ENCODE measurements at places on chromosomes 1 and 21.

DNA sequence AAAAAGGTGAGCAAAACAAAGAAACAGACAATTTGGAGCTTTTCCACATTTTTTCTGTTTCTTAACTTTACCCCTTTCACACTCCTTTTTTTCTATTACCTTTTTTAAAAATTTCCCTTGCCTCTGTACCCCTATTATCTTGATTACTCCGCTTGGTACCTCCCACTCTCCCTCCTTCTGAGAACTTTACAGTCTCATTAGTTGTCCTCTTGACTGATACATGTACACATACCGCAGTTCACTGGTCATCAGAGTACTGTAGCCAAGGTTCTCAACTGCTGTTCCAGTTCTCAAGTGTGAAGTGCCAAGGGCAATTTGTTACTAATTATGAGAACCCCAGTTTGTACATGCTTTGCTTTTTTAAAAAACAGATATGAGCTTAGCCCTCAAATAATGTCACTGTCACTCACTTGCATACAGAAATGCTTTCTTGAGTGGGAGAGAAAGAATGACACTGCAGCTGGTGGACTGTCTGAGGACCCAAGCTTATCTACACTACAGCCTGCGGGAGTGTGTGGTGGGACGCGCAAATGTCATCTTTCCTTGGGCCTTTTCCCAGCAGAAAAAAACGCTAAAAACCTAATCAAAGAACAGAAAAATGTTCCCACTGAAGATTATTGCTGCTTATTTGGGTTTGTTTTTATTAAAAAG is 160.8 kb downstream of the DISP1 start:
- no peak for DNase-seq

DNA sequence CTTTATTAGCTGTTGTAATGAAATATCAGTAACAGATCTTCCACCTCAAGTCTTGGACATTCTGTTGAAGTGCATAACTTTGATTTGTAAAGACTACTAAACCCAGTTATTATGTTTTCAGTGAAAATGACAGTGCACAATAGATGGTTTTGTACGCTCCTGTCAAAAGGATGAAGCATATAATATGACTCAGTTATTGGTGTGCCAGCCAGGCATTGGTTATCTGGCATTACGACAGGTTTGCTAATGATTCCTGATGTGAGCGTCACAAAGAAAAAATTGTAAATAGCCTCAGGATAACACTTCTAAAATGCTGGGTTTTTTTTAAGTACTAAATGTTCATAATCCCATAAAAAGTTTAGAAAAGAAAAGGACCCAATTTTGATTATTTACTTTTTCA is 147.9 kb downstream of the MAGI3 start:
- DNase-seq, result no peak

- no peak for DNase-seq
These were observed 42.0 kb upstream of the SCCPDH start for GRCh38 chr1:246681900-246682895.

DNA sequence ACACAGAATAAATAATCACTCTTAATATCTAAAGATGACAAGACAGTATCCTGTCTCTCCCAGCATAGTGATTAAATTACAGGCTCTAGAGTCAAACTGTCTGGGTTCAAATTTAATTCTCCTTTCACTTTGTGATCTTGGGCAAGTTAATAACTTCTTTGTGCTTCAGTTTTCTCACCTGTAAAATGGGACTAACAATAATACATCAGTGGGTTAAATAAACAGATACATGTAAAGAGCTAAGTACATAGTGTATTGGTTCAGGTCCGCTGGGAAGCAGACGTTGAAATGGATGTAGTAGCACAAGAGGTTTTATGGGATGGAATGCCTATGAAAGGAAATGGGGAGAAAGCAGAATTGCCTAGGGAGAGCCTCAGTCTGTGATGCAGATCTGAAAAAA is 10.7 kb downstream of the ZFYVE9 start:
- DNase-seq, result no peak

DNA sequence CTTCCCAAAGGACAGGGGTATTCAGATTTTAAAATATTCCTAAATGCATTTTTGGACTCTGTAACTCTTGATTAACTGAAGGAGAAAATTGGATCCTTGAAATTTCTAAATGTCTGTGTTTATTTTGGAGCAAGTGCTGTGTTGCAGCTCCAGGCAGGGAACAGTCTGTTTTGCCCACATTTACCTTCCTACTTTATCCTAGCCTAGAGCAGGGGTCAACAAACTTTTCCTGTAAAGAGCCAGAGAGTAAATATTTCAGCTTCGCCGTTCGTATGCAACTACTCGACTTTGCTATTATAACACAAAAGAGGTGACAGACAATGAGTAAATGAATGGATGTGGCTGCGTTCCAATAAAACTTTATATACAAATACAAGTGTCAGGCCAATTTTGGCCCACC is 402.2 kb downstream of the GPATCH2 start:
- no peak for DNase-seq

DNA sequence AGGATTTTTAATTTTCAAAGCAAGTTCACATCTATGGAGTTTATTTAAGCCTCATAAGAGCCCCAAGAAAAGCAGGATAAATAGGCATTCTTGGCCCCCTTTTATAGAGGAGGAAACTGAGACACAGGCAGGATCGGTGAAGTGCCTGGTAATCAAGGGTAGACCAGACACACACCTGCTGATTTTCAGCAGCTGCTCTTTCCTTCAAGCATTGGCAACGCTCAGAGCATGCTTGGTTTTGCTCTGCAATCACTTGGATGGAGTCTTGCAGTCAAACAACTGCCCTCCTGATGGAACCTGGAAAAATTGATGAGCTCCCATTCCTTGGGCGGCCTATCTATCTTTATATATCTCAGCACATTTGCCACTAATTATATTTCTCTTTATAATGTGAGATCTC is 478.9 kb upstream of the CAMK1G start:
- no peak for DNase-seq

- DNase-seq, result no peak
These were observed 77.4 kb upstream of the TMPRSS2 start for GRCh38 chr21:41585199-41585994.

- no peak for DNase-seq
These were observed 79.7 kb upstream of the EFHD2 start for GRCh38 chr1:15330028-15330427.

- DNase-seq, result no peak
These were observed 84.0 kb downstream of the PHTF1 start for GRCh38 chr1:113675302-113675701.

GRCh38 chr1:215044151-215044550 is 38.4 kb upstream of the KCNK2 start:
- no peak for DNase-seq

DNA sequence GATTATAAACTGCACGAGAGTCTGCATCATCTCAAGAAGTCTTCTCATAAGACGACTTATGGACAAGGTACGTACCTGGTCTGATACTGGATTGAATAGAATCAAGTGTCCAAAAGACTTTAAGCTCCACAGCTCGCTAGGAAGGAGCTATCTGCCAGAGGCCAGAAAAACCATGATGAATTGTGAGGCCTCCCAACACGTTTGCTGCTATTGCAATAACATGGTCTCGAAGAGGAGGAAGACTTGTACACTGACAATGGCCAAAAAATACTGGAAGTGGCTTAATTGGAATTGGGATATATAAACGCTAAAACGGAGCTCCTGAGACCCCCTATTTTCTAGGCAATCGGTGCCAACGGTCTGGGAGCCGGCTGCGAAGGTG is 534 bp downstream of the DNAJC28 start:
- no peak for DNase-seq

DNA sequence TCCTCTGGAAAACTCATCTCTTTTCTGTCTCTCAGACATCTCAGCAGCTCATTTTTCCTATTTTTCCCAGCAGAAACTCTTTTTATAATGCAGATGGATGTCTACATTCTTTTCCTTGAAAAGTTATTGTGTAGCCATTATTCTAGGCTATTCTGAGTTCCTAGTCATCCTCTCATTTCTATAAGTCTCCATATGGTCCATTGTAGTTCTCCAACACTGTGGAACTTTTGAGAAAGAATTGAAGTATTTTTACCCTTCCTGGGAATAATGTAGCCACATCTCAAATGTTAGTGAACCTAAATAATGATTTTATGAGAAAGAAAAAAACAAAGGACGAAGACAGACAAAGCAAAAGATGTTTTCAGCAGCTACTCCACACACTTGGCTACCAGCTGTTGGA is 26.4 kb upstream of the GPR25 start:
- DNase-seq, result no peak
